ENCODE measurements at places on chromosomes 5 and 9.

DNA sequence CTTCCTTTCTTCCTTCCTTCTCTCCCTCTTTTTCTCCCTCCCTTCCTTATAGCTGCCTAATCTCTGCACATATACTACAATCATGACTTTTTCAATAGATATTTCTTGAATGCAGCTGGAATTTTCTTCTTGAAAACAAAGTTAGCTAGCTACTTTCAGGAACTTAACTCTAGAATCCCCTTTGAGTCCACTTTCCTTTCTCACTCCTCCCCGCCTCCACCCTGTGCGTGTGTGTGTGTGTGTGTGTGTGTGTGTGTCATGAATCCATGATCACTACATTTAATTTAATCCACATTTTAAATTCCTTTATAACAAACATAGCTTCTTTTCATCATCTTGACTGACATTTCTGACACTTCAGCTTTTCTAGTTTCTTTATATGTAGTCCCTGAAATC is 167.5 kb upstream of the KLF9 start:
- no peak for DNase-seq

GRCh38 chr9:84163052-84163650 is 177.4 kb downstream of the SLC28A3 start:
- DNase-seq: no peak

- peak; percentile 6 for DNase-seq
Observed at GRCh38 chr5:111774525-111774924, 17.5 kb upstream of the NREP start.

GRCh38 chr5:43038496-43038989 is 1.6 kb downstream of the ANXA2R start:
- no peak for DNase-seq

DNA sequence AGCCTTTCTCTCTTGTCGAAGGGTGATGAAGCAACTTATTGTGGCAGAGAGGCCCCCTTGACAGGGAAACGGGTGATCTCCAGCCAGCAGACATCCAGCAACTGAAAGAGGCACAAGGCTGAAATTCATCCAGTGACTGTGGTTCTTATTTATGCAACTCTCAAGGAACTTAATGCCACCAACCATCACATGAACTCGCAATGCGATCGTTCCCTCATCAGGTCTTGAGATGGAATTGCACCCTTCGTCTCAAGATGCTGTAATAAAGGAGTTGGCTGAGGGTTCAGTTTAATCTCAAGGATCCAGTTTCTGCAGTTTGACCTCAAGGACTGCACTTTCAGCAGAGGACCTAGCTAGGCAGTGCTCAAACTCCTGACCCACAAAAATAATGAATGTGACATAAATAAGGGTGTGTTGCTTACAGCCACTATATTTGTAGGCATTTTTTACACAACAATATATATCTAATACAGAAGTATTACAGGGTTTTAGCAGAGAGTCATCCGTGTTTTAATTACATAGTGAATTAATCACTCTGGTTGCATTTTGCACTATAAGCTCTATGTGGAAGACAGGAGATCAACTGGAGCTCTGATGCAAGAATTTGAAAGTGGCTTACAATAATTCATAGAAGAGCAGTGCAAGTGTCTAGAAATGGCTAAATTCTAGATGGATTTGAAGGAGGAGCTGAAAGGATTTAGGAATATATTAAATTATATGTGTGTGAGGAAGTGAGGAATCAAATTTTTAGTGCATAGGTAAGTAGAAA is 957.8 kb upstream of the CTNND2 start:
- DNase-seq: no peak

GRCh38 chr5:110401881-110402280 is 324.6 kb downstream of the TMEM232 start:
- DNase-seq: peak; percentile 1

GRCh38 chr9:93480728-93481324 is 27.4 kb upstream of the FAM120AOS start:
- no peak for DNase-seq

GRCh38 chr5:86557920-86558319 is 59.8 kb upstream of the COX7C start:
- no peak for DNase-seq

- DNase-seq: no peak
Observed at GRCh38 chr5:181189962-181190710, 14.9 kb downstream of the TRIM7 start.

DNA sequence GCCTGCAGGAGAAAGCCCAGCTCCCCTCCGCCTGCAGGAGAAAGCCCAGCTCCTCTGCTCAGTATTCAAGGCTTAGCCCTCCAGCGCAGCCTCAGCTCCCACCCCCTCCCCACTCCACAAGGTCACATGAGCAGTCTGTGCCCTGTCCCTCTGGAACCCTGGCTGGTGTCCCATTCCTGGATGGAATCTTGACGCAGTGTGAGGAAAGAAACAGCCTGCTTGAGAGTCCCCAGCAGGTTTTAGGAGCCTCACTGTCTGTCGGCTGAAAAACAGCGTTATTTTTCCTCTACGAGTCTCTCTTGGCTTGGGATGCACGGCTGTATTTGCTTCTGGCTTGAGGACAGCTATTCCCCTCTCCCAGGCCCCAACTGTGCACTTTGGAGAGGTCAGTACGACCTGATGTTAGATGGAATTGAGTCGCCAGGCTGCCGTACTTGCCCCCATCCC is 210.1 kb upstream of the TRIM32 start:
- DNase-seq: no peak

GRCh38 chr9:131449276-131449675 is 53.4 kb upstream of the POMT1 start:
- no peak for DNase-seq

DNA sequence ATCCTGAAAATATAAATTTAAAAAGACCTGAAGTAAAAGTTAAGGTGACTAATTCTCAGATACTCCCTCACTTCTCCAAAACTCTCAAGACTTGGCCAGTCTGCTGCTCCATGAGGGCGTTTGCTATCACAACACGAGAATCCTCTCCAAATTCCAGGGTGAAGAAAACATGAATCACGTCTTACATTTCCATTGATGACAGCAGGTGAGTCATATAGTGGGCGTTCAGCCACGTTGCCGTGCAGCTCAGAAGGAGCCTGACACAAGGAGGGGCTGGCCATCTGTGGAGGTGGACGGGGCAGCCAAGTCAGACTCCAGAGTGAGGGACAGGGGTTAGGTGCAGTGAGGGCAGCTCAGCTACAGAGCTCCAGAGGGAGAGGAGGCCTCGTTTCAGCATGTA is 555.1 kb upstream of the ADAMTS16 start:
- DNase-seq: no peak

DNA sequence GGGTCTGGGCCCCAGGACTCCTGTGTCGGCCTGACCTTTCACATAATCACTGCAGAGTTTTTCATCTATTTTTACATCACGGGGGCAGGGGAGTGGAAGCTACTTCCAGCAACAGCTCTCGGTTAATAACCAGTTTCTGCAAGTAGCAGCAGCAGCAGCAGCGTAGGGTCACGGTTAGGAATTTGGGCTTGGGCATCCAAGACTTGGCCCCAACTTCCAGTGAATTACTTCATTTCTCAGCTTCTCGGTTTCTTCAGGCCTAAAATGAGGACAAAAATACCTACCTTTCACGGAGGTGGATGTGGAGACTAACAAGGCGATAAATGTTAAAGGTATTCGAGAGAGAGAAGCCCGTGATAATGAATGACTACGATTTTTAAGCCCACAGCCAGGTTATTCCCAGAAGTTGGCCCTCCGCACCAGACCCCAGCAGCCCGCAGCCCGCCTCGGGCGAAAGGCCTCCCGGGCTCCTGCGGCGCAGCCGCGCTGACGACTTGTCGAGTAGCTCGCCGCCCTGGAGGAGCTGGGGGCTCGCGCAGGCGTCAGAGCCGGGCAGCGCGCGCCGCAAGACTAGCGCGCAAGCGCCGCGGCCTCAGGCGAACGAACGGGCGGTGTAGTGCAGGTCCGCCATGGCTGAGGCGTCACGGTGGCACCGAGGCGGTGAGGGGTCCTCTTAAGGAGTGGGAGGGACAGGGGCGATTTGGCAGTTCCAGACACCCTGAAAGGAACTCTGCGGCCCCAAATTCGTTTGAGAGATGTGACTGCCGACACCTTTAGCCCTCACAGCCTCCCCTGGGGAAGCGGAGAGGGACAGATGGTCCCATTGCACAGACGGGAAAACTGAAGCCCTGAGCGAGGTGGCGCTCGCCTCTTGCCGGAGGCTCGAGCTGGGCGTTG is at the start of gene PKD2L2:
TSS of gene PKD2L2 (plus strand) at position 595 of the 897 bp plus-strand sequence. CDS start at position 630, 35 bp downstream.
- peak; percentile 81 for DNase-seq

DNA sequence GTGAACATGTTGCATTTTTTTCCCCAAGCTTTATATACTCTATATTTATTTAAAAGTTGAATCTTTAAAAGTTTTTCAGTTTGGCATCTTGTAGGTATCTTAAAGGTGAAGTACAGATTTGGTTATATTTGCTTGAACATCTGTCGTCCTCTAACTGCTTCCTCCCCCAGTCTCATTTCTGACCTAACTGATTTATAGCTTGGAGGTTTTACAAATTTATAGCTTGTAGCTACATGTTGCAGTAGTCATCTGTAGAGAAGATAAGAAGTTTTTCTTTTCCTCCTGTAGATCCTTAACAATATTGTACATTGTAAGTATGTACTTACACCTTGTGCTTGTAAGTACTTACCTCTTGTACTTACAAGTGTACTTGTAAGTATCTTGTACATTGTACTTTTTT is 31.0 kb upstream of the ROPN1L start:
- no peak for DNase-seq

- DNase-seq: no peak
Observed at GRCh38 chr5:152907488-152908245, 502.6 kb upstream of the NMUR2 start.

DNA sequence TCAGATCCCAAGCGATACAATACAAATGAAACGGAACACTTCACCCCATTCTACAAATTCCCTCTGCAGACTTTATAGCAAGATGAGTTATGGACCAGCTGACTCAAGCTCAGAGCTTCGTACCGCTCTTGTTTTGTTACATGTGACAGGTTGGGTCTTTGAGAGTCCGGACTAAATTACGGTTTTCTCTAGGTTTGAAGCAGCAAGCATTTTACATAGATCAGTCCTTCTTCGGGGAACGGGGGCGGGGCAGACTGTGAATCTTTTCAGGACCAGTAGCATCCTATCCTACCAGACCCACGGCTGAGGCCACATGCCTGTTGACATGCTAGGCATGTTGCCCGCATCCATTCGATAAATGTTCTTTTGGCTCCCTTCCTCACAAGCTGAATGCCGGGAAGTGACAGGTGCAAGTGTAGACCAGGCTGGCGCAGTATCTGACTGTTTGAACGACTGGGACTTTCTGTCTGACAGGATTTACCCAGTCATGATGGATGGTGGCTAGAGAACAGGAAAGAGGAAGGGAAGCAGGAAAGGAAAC is 811.0 kb upstream of the GRAMD2B start:
- DNase-seq: no peak

DNA sequence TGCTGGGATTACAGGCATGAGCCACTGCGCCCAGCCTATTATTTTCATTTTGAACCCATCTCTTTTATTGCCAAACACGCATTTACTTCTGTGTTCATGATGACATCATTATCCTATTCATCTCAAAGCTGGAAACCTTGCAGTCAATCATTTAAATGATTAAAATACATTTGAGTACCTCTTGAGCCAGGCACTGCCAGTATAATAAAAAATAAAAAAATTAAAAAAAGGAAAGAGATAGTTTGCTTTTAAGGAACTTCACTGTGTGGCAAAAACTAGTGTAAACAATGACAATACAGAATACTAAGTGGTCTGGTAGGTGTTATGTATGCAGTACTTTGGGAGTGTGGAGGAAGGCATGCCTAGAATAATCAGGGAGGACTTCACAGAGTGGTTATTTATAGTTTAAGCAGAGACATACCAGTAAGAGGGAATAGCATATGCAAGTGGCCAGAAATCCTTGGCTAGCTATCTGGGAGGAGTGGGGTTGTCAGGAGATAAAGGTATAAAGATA is 8.6 kb downstream of the NSD1 start:
- DNase-seq: no peak

DNA sequence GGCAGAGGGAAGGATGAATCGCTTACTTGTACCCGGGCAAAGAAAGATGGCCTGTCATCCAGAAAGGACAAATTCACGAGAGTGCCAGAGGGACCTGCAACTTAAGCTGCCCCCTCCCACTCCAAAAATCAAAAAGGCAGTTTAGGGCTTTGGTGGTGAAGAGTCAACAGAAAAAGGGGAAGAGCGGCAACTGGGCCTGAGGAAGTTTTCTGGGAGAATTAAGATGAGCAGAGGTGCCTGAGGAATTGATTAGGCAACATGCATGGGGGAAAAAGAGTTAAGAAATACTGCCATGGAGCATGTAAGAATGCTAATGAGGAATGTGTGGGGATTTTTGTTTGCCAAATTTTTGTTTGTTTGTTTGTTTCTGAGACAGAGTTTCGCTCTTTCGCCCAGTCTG is 1.8 kb upstream of the ACTL7B start:
- no peak for DNase-seq

DNA sequence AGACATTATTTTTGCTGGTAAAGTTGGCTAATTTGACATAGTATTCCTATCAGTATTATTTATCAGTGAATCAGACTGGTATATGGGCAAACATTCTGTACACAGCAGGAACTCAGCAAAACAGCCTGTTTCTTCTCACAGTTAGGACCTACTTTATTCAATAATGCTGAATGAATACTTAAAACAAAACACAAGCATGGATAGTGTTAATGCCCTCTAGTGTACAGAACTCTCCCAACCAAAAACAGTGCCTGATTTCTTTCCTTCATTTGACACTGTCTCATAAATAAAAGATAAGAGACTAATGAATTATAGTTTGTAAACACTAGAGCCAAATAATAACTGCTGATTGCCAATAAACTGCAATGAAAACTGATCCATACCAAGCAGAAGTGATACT is 1113.3 kb downstream of the PTPRD start:
- DNase-seq: no peak

GRCh38 chr9:30774326-30774725 is 1610.1 kb upstream of the ACO1 start:
- DNase-seq: no peak

DNA sequence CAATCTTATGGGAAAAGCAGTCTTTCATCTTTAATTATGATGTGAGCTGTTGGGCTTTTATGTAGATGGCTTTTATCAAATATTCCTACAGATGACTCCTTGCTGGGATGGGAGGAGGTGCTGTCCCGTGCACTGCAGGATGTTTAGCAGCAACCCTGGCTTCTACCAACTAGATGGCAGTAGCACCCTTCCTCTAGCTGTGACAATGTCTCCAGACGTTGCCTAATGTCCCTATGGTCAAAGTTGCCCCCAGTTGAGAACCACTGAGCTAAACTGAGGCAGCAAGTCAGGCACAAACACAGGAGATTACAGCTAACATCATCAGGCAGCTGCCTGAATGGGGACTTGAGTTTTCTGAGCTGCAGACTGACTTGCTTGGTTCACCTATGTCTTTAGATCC is 401.9 kb upstream of the PDE4D start:
- DNase-seq: no peak

DNA sequence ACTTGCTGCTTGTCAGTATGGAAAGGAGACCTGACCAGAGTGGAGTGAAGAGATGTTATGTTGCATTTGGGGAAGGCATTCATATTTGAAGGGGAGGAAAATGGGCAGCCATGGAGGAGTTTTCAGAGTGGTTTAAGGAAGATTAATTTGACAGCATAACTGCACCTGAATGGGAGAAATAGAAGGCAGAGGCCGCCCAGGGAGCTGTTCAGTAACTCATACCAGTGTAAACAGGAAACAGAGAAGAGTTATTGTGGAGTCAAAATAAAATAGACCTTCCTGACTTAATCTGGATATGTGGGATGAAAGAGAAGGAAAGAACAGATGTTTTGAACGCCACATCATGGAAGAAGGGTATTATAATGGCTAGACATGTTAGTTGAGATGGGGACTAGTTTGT is 13.4 kb downstream of the SLC44A1 start:
- DNase-seq: no peak

- no peak for DNase-seq
Observed at GRCh38 chr5:151581347-151581746, 9.8 kb downstream of the FAT2 start.
